ENCODE measurements at places on chromosomes 11 and 22.

DNA sequence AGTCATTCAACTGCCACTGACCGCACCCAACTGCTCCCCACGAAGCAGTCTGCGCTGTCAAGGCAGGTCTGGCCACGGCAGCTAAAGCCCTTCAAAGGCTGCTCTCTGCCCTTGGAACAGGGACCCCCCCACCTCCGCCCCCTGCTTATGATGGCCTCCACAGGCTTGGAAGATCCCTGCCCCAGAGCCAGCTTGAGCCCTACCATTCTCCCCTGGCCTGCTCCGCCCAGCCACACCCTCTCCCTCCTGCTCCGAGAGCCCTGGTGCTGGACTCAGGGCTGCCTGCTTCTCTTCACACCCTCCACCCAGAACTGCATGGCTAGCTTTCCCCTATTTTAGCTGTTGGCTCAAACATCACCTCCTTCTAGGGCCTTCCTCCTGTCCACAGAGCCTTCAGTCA is 19.0 kb downstream of the ZMAT5 start:
- no peak for DNase-seq

- DNase-seq: no peak
Observed at GRCh38 chr22:36829370-36830002, 12.7 kb upstream of the PVALB start.

DNA sequence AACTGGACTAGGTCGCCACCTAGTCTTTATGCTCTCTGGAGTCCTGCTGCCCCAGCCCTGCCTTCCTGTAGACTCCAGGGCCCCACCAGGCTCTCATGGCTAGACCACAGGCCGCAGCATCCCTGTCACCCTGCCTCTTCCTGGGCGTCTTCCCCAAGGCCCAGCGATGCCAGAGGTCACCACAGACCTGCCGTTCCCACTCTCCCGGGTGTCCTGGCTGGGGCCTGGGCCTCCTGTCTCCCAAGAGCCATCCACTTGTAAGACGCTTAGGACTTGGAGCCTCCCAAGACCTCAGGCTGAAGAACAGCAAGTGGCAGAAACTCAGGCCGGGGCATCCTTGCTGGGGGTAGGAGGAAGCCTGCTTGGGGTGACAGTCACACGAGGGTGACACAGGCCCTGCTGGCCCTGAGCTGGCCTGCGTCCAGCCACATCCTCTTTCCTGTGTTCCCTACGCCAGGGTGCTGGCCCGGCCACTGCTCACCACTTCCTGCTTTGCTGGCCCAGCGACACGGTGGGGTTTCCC is 2.0 kb upstream of the TCIRG1 start:
- DNase-seq: peak; percentile 48

GRCh38 chr11:64103277-64103985 is 62.5 kb downstream of the MACROD1 start:
- DNase-seq: no peak

- DNase-seq: no peak
Observed at GRCh38 chr11:19116276-19116970, 545 bp upstream of the ZDHHC13 start.

GRCh38 chr11:85096939-85097338 is 530.2 kb downstream of the DLG2 start:
- DNase-seq: no peak

GRCh38 chr11:85316967-85317366 is 310.2 kb downstream of the DLG2 start:
- DNase-seq: no peak

GRCh38 chr11:2930704-2931419 is 1.6 kb upstream of the PHLDA2 start:
- no peak for DNase-seq

DNA sequence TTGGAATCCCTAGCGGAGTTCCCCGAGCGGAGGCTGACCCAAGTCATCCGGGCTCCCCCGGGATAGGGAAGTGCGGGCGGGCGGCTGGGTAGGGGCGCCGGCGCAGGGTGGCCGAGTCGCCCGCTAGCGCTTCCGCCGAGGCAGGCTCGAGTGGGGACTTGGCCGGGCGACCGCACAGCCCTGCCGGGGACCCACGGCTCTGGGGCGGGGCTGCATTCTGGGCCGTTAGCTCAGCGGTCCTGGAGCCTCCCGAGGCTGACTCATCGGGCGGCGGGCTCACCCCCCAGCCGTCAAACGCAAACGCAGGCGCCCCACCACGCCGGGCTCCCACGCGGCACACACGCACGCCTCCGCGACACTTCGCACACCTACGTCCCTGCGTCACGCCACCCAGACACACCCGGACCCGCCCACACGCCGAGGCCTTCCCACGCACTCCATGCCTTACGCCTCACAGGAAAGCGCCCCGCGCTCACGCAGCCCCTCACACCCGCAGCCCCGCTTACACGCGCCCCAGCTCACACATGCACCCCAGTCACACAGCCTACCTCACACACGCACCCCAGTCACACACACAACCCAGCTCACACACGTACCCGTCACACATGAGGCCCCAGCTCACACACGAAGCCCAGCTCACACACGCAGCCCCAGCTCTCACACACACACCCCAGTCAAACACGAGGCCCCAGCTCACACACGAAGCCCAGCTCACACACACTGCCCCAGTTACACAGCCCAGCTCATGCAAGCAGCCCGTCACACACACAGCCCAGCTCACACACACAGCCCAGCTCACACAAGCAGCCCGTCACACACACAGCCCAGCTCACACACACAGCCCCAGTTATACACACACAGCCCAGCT is 1.2 kb downstream of the PHLDB1 start:
- DNase-seq: no peak

DNA sequence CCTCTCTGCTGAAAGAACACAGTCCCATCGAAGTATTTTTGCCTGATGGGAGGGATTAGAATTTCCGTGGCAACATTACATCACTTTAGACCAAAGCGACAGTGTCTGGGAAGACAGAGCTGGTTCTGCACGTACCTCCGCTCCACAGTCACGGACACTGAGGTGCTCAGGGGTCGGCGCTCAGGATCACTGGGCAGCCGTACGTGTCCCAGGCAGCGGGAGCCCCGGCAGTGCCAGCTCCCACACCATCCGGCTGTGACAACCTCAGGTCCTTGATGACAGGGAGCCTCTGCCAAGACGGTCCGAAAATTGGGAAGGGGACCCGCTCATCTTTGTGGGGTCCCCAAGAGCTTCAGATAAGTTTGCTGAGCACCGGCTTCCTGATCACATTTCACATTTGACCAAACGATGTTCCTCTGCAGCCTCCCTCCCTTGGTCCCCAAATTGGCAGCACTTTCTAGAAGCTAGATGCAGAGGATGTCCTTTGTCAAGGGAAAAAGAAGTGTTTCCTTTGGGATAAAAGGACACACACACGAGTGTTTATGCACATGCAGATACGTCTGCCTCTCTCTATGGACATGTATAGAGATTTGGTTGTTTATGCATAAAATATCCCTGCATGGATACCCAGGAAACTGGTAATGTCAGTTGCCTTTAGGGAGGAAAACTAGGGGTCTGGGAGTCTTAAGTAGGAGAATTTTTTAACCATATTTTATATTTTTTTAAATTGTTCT is 61.6 kb upstream of the LINC01488 start:
- no peak for DNase-seq

GRCh38 chr11:61956191-61957020 is 6.3 kb downstream of the BEST1 start:
- DNase-seq: no peak

- DNase-seq: no peak
Observed at GRCh38 chr11:133176748-133177147, 355.6 kb downstream of the OPCML start.

- DNase-seq: no peak
Observed at GRCh38 chr11:36238881-36239280, 50.3 kb downstream of the COMMD9 start.

GRCh38 chr11:104556606-104557301 is 341.5 kb downstream of the CASP12 start:
- DNase-seq: no peak

Measured in substantia nigra (tissue), 51 donors.